ENCODE measurements at places on chromosomes 4 and X.

- DNase-seq: no peak
Observed at GRCh38 chr4:144594471-144594986, 51.4 kb upstream of the HHIP start.

- no peak for DNase-seq
Observed at GRCh38 chr4:99047710-99048109, 40.9 kb downstream of the ADH5 start.

GRCh38 chrX:470686-471085, 84.0 kb upstream of the PPP2R3B start:
- no peak for DNase-seq

DNA sequence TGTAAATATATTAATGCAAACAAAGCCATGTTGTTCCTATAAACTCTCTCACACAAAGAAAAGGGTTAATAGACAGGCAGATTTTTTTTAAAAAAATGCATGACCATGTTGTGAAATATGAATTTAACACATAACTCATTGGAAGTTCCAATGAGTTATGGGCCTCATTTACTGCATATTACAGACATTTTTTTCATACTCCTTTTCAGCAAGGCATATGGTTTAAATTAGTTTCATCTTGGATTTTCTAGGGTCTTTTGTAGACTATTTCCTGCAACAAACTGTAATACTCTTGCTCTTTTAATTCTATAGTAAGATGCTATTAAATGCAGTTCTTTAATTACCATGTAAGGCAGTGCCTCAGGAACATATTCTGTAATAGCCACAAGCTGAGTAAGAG, 323.1 kb downstream of the GBA3 start:
- no peak for DNase-seq

DNA sequence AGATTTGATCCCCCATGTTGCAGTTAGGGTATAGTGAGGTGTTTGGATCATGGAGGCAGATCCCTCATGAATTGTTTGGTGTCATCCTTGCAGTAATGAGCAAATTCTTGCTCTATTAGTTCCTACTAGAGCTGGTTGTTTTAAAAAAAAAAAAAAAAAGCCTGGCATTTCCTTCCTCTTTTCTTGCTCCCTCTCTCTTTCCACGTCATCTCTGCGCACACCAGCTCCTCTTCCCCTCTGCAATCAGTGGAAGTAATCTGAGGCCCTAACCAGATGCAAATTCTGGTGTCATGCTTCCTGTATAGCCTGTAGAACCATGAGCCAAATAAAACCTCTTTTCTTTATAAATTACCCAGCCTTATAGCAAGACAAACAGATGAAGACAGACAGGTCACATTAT, 24.5 kb downstream of the WDR17 start:
- DNase-seq: no peak

- DNase-seq: no peak
Observed at GRCh38 chrX:68355629-68355920, 77.7 kb downstream of the OPHN1 start.

DNA sequence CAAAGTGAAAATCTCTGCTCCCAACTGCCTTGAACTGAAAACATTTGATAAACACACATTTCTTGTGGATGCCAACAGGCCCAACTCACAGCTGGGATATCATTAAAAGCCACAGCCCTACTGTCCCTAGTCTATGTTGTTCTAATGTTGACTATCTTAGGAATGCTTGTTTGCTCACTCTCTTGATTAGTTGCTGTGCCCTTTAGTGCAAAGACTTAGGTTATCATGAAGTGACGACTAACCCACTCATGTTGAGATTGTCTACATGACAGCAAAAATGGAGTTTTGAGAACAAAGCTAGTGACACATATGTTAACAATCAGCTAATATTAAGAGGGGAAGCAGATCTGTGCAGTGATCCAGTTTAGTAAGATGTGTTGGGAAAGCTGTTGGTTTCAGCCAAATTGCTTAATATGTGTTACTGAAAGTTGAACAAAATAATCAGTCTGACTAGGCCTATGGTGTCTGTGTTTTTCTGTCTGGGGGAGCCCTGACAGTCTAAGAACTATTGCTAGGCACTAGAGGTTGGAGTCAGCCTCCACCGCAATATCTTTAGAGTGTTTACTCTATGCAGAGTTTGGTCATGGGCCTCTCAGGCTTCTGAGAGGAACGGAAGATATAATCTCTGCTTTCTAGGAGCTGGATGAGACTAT, 125.5 kb downstream of the ATG4A start:
- DNase-seq: no peak

- DNase-seq: no peak
Observed at GRCh38 chr4:8910822-8911315, 39.2 kb upstream of the HMX1 start.

GRCh38 chr4:58602022-58602421, 1491.8 kb upstream of the IGFBP7 start:
- no peak for DNase-seq

GRCh38 chr4:186808630-186809018, 85.0 kb upstream of the FAT1 start:
- DNase-seq: no peak

DNA sequence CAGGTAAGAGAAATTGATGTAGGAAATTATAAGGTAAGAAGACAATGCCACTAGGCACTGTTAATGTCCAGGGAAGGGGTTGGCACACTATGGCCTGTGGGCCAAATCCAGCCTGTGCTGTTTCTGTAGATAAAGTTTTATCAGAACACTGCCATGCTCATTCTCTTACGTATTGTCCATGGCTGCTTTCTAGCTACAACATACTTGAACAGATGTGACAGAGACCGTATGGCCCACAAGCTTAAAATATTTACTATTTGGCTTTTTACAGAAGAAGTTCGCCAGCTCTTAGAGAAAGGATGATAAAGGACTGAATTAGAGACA, 168.0 kb downstream of the CDS1 start:
- no peak for DNase-seq

DNA sequence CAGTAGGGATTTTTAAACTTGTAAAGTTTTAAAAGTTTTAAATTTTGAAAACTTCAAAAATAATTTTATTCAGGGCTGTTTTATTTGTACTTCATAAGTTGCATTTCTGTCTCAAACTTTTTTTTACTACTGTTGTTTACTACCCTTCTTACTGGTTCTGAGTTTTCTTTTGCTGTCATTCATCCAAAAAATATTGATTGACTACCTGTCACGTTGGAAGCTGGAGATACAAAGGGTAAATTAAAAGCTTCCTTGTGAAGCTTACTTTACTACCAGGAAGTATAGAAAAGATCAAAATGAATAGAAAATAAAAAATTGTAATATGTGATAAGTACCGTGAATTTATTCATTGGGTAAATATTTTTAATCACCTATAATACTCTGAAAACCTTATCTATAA, 49.4 kb upstream of the MCUB start:
- DNase-seq: no peak

Data from CD4-positive, alpha-beta T cell treated with Interleukin-17A for 4 hours (primary cell).